Activated CD8-positive, alpha-beta T cell treated with anti-CD3 and anti-CD28 coated beads for 36 hours (primary cell): ENCODE measurements at places on chromosomes 7 and 10.

GRCh38 chr10:97788552-97789442 is 17.0 kb upstream of the SFRP5 start:
- no peak for DNase-seq

DNA sequence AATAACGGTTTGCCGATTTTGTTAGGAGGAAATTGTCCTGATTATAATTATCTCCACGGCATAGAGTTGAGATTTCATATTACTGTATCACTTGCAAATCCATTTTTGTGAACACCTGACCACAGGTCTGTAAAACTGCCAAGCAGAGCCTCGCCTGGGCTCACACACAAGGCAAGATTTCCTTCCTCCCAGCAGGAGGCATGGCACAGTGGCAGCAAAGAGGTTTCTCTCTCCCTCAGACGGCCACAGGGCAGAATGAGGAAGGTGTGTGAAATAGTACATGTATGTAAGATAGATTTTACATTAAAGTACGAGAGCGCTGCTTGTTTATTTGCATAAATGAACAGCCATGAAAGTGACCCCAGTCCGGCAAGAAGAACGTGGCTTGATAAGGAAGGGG is 130.1 kb downstream of the CELF2 start:
- DNase-seq = peak; percentile 52

- DNase-seq = peak; percentile 98
Measured at GRCh38 chr10:73879296-73880173, 5.2 kb upstream of the CAMK2G start.

- DNase-seq = no peak
Measured at GRCh38 chr10:21721000-21721665, 187.1 kb downstream of the MLLT10 start.

DNA sequence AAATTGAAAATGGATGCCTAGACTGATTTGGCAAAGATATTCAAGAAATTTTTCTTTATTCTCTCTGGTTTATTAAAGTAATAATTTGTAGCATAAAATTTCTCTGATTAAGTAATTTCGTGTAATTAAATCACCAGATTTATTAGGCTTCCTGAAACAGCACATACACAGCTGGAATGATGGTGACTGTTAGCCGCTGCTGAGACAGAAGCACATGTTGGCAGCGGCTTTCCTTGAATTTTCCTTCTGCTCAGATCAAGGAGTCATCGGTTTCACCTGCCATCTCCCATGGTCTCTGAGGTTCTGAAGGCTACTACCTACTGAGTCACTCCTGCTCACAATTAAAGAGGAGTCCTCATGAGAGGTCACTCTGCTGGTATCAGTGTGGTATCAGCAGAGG is 101.5 kb downstream of the GFRA1 start:
- DNase-seq = no peak

DNA sequence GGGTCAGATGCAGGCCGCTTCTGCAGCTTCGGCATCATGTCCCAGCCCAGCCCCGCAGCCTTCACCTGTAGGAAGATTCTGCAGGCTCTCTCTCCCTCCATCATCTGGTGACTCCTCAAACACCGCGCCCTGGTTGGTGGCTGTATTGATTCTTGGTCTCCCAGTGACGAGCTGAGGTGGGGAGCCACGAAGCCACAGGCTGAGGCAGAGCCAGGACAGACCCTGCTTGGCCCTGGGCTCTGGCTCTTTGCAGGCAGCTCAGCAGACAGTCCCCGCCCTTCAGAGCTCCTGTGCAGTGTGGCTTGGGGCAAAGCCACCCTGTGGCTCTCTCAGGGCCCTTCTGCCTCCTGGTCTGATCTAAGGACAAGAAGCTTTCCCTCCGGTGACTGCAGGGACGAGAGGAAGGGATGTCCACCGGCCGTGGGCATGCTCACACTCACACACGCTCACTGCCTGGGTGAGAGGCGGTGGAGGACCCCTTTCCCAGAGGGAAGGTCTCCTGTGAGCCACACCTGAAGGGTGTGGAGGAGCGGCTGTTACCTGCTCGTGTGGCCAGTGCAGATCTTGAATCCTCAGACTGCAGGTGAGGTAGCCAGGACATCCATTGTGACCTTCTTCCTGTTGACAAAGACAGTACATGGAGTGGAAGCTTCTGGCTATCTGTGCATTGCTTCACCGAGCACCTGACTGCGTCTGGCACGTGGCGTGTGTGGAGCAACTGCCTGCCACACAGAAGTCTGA is 79.6 kb downstream of the INPP5A start:
- no peak for DNase-seq

DNA sequence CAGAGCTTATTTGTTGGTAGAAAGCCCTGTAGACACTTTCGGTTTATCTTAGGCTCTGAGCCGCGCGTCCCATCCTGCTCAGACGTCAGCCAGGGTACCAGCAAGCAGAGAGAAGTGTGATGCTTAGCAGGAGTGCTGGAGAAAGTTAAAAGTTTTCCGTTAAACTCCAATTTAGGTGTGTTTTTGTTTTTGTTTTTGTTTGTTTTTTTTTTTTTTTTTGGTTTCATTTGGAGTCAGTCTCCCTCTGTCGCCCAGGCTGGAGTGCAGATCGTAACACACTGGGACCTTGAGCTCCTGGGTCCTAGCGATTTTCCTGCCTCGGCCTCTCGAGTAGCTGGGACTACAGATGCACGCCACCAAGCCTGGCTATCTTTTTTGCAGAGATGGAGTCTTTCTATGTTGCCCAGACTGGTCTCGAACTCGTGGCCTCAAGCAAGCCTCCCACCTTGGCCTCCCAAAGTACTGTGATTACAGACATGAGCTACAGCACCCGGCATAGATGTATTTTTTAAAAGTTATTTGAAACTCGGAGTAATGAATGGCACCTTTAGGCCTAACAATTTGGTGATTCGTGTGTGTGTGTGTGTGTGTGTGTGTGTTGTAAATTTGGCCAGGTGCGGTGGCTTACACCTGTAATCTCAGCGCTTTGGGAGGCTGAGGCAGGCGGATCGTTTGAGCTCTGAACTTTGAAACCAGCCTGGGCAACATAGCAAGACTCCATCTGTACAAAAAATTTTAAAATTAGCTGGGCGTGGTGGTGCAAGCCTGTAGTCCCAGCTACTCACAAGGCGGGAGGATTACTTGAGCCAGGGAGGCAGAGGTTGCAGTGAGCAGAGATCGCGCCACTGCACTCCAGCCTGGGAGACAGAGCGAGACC is 1.3 kb upstream of the HIP1 start:
- peak; percentile 74 for DNase-seq

DNA sequence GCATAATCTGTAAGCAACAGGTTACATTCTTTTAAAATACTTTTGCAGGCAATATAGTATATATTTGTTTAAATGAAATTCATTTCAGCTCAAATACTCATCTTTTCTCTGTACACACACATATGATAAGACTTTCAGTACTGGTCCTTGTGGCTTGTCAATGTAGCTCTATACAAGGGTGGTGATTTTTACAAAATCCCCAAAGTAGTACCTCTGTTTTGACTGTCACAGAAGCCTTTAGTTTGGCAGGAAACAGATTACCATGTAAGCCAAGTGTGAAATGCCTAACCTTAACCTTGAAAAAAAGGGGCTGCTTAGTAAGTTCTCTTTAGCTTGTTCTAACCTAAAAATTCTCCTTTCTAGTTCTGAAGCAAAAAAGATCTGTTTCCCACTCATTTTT is 87.9 kb downstream of the KCND2 start:
- no peak for DNase-seq

GRCh38 chr7:53624356-53624755 is 588.9 kb downstream of the POM121L12 start:
- no peak for DNase-seq

- DNase-seq = no peak
Measured at GRCh38 chr7:121544238-121544637, 148.1 kb upstream of the FAM3C start.

DNA sequence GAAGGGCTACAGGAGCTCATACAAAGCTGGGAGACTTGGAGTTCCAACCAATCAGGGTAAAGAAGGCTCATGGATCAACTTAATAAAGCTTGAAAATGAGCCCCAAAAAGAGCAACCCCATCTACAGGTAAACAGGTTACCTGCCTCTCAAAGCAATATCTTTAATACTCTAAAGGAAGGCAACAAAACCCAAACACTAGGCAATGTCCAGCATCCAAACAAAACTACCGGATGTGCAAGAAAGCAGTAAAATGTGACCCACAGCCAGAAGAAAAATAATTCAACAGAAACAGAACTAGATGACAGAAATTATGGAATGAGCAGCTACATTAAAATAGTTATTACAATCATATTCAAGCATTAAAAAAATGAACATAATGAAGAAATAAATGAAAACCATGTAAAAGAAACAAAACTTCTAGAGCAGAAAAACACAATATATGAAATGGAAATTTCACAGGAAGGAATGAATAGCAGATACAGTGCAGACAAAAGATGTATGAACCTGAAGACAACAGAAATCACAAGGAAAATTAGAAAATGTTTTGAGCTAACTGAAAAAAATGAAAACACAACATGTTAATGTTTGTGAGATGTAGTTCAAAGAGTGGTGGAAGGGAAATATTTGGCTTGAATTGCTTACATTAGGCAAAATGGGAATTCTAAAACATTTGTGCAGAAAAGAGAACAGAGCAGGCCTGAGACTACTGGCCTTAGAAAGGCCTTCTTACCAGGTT is 30.5 kb upstream of the ZMIZ1 start:
- DNase-seq = no peak

GRCh38 chr10:84329986-84330651 is 1.7 kb downstream of the CCSER2 start:
- DNase-seq = peak; percentile 26

- DNase-seq = peak; percentile 58
Measured at GRCh38 chr10:110860576-110861241, 11.0 kb upstream of the PDCD4 start.

GRCh38 chr7:4260867-4261600 is 421.1 kb upstream of the FOXK1 start:
- no peak for DNase-seq

DNA sequence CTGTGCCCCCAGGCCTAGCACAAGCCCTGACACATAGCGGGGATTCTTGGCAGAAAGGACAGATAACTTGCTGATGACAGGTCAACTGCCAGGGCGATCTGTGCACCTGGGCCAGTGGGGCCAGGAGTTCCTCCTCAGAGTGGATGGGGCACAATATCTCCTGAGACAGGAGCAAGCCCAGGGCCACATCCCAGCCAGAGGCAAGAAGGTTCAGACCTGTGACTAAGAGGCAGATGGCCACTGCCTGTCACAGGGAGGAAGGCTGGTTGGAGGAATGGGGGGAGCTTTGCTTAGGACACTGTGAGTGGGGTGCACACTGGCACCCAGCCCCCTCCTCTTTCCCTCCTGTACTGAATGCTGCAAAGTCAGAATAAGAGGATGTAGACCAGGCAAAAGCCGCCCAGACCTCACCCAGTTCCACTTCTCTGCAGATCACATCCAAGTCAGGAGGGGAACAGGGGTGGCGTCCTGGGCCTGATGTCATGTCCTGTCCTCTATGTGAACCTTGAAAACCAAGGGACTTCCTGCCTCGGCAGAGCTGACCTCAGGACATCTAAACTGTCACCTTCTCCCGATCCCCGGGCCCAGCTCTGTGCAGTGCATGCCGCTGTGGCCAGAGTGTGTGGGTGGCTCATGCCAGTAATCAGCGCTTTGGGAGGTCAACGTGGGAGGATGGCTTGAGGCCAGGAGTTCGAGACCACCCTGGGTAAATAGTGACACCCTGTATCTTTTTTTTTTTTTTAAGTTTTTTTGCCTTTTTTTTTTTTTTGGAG is 1.3 kb downstream of the GUSB start:
- peak; percentile 84 for DNase-seq

DNA sequence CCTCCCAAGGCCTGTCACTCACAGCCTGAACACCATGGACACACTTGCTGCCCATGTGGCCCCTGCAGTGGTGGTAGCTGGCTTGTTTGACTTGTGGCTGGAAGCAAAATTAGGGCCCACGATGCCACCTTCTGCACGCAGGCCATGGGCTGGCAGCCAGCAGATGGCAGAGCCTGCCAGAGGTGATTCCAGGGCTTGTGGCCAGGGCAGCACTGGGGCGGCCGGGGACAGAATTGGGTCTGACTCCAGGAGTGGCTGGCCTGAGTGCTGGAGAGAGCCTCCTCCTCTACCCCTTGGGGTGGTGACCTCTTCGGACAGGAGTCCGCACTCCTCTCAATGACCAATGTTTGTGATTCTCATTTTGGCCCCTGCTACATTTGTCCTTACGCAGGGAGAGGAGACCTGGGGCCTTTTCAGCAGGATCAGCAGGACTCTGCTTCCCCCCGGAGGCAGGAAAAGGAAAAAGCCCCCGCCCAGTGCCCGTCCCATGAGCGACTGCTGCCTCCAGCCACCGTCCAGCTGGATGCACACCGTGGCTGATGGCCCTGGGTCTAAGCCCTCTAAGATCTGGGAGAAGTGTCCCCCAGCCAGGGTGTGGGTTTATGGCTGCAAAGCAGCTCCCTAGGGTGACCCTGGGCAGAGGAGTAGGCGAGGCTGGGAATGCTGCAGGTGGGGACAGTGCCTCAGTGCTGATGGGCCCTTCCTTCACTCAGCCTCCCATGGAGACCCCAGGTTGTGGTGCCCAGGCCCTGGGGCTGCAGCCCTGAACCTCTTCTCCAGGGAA is 26.5 kb downstream of the DNAJB12 start:
- DNase-seq = peak; percentile 58

- peak; percentile 53 for DNase-seq
Measured at GRCh38 chr10:102776779-102777456, 33.2 kb downstream of the WBP1L start.

GRCh38 chr10:28558923-28559508 is 26.1 kb downstream of the WAC start:
- DNase-seq = no peak

- DNase-seq = peak; percentile 57
Measured at GRCh38 chr7:140673063-140673773, 473 bp downstream of the ADCK2 start.

DNA sequence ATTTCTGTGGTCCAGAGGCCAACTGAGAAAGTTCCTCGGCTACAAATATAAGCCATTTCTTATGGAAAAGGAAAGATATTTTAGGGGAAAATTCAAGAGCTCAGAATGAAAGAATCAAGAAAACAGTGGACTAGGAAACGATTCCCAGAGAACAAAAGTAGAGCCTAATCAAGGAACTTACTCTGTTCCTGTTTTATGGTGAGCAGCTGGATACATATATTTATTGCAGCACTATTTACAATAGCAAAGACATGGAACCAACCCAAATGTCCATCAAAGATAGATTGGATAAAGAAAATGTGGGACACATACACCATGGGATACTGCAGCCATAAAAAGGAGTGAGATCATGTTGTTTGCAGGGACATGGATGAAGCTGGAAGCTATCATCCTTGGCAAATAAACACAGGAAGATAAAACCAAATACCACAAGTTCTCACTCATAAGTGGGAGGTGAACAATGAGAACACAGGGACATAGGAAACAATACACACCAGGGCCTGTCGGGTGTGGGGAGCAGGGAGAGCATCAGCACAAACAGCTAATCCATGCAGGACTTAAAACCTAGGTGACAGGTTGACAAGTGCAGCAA is 298.7 kb downstream of the THSD7A start:
- DNase-seq = no peak

DNA sequence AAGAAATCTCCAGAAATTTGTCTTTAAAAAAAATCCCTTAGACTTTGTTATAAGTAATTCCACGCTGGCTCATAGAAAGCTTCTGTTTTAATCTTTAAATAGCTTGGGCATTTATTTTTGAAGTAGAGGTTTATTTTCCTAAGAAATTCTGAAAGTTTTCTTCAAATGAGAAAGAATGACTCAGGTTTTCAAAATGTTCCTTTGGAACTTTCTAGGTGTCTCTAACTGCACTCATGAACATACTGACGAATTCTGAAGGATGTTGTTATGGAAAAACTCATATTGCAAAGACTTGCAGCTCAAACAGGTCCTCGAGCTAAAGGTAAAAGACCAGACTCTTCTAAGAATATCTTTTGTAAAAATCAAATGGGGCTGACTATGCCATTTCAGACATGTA is 10.7 kb downstream of the DGKI start:
- no peak for DNase-seq

GRCh38 chr7:81608748-81609382 is 161.0 kb downstream of the HGF start:
- no peak for DNase-seq
